Activated T-helper 9 cell treated with anti-CD3 and anti-CD28 coated beads, Interleukin-2, amount 50 U/mL, for 16 hours (primary cell): ENCODE measurements at places on chromosomes 4 and X.
A peak's percentile ranks its signal among the peaks of the same experiment; 100 is the strongest.

DNA sequence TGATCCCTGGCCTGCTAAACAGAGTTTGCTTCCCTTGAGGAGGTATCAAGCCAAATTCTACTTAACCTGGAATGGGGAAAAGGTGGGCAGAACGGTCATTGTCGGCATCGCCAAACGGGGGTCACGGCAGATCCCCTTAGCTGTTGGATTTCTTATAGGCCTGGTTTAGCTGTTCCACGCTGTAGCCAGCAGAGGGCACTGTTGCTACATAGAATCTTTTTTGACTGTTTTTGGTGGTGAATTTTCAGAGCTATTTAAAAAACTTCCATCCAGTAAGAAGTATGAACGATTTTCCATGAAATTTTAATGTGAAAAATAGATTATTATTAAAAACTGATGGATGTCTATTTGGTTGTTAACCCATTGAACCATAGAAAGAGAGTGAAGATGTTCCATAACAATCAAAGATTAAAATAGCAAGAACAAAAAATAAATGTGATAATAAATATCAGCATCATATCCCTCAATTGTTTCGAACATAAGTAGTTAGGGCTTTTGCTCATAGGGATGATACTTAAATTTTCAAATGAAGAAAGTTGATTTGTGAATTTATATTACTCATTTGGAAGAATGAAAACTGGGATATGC, 56.6 kb downstream of the LINC00632 start:
- DNase-seq: no peak

- no peak for DNase-seq
Observed at GRCh38 chr4:38581426-38582106, 82.4 kb upstream of the KLF3 start.

DNA sequence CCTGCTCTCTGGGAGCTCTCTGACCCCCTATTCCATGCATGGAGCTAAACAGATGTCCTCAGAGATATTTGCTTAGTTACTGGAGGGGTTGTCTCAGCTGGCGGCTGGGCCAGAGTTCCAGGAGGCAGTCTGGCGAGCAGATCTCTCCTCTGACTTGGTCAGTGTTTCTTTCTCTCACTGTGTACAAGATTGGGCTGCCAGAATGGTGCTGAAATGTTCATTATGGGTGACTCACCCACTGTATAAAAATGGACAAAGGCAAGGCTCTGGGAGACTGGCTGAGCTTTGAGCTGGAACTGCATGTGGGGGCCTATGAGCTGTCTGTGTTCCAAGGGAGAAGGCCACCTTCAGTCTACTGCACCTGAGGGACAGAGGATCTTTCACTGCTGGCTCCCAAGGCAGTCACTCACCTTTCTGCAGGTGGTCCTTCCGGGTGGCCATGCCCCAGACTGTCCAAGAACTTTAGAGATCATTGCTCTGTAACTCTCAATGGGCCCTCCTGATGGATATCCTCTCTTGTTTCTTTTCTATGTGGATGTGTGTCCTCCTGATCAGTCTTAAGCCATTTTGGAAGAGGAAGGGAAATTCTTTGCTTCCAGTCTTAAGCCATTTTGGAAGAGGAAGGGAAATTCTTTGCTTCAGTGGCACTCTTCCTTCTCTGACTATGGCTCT, 88.2 kb downstream of the CFAP299 start:
- DNase-seq: no peak

DNA sequence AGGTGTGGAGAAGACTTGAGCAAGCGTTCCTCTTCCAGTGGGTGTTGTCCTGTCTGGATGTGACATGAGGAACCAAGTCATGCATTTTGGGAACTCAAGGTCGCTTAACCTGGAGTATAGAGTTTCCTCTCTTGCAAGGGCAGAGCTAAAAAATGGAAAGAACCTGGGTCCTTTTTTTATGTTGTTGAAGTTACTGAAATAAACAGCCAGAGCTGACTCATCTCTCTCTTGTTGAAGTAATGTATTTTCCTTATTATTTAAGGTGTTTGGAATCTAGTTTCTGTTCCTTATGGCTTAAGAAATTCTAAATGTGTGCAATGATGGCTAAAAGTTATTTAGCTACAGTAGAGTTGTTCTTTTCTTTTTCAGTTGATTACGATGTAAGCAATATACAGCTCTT, 314.5 kb downstream of the CAMK2D start:
- no peak for DNase-seq

DNA sequence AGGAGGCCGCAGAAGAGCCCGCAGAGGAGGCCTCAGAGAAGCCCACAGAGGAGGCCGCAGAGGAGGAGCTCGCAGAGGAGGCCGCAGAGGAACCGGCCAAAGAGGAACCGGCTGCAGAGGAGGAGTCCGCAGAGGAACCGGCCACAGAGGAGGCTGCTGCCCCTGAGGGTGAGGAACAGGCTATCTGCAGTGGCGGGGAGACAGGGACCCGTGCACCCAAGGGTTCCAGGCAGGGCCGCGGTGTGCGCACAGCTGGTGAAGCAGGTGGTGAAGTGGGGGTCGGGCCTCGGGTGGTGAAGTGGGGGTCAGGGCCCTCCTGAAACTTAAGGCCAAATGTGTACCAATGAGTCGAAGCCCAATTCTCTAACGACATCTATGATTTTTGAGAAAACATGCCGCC, 1.1 kb downstream of the CT47C1 start:
- DNase-seq: no peak

GRCh38 chr4:148800940-148801339, 358.7 kb upstream of the NR3C2 start:
- DNase-seq: no peak

DNA sequence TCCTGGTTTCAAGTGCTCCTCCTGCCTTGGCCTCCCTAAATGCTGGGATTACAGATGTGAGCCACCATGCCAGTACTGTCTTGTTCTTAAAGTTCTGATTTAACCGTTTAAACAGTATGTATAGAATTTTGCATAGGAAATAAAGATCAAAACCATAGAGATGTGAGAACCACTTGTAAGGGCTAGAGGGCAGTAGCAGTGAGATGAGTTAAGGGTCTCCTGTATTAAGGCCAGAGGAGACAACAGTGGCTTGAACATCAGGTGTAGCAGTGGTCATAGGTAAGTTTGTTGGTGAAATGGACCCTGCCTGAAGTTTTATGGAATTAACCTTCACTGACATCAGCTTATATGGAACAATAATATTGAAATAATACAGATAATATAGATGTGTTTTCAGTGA, 155.7 kb downstream of the SLC4A4 start:
- no peak for DNase-seq

GRCh38 chrX:104255465-104255864, 732 bp upstream of the ESX1 start:
- no peak for DNase-seq

DNA sequence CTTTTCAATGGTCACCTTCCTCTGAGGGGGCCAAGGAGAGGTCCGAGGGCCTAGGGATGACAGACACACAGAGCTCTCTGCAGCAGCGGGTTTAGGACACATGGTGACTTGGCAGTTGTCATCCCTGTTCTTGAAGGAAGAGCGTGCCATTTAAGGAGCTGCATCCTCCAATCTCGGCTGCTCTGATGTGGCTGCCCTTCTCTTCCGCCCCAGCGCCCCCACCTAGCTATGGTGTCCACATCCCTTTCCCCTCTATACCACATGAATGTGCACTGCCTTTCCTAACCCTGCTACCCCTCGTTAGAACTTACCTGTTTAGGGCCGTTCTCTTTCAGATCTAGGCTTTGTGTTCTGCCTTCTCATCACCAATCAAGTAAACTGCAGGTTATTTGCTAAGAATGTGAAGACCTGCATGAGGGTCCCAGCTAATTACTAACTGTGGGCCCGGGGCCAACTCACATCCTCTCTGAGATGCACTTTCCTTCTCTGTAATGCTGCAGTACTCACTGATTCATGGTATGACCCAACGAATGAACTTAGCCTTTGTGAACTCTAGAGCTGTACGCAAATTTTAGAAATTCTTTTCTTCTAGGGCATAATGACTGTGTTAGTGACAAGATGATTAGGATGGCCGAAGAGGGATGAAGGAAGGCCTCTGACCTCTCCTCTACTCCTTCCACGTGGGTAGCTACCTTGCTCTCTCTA, 38.2 kb downstream of the CHST7 start:
- DNase-seq: no peak

GRCh38 chr4:7795983-7796382, 143.7 kb downstream of the AFAP1 start:
- no peak for DNase-seq

DNA sequence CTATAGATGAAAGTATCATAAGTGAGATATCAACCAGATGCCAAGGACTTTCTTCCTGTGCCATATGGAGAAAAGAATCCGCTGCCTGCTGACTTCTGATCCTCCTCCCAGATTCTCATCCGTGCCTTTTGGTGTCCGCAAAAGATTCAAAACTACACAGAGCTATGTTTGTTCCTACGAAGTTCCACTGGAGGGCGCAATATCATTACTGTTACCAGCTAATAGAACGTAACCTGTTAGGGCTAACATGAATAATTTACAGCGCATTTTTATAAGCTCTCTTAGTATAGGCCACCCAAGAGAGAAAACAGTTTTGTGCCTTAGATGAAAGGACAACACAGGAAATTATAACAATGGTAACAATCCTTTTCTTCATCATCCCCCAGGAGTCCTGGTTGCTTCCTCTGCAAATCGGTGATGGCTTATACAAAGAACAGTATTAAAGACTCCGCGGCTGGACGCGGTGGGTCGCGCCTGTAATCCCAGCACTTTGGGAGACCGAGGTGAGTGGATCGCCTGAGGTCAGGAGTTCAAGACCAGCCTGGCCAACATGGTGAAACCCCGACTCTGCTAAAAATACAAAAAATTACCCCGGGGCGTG, 22.8 kb upstream of the CENPVL3 start:
- DNase-seq: no peak

- no peak for DNase-seq
Observed at GRCh38 chrX:119105826-119106225, 21.8 kb downstream of the KIAA1210 start.

DNA sequence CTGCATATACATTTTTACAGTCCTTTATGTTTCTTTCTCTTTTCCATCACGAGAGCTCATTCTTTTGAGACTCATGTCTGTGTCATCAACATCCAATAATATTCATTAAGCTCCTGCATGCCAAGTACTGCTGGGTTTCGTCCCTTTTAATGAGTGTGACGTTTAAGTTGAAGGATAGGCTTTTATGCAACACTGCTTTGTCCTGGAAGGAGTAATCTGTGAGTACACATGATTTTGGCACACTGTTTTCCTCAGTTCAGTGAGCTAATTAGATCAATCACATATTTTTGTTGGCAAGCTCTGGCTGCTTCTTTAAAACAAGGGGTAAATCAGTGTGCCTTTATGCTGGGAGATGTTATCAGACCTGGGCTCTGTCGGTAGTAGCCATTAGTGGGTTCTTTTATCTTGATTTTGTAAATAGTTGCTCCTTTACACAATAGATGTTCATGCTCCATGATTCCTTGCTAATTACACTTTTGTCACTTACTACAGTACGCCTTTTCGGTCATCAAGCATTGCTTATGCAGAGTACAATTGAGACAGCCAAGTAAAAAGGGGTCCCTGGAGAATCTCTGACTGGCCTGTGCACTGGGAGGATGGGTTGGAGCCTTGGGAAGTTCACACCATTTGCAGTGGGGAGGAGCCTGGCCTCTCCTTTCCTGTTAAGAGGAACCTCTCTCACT, 132.6 kb downstream of the FHIP1A start:
- DNase-seq: no peak

DNA sequence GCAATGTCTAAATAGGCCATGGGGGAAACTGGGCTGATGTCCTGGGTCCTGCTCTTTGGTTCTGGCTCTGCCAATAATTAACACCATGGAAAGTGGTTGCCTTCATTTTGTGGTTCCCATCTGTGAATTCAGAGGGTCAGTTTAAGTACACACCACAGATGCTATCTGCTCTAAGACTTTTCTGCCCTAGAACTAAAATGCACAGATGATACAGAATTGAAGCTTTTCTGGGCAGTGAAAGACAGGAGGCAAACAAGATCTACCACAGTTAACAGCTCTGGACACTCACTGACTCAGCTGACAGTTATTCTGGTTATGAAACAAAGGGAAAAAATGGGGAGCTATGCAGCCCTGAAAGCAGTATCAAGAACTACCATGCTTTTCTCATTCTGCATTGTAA, 37.3 kb downstream of the APBB2 start:
- DNase-seq: no peak

DNA sequence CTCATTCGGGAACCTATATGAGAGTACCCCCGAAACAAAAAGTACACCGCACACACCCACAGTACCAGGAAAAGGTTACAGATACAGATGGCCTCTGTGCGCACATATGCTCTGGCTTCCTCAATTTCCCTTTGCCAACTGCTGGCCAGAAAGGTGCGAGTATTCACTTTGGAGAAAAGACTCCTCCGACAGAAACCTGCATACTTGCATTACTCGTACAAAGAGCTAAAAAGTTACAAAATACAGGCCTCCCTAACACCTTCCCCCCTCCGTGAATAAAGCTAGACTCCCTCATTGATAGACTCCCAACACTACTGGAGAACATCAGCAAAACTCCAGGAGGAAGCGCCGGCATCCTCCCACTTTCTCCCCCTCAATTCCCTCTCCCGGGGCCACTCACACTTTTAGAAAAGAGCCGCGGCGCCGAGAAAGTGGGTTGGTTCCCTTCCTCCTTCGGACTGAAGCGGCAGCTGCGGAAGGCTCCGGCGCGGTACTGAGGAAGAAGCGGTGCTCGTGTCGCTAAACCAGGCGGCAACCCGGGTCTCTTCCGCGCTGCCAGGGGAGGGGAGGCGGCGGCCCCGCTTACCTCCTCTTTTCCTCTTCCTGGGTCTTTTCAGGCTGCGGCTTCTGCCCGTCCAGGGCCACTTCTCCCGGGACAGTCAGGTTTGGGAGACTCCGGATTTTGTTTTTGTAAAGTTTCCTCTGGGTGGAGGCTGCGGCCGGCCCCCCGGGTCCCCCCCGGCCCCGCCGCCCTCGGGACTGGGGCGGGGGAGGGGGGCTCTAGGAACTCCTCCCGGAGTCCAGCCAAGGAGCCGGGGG, 1.1 kb downstream of the FBXW7 start:
- DNase-seq: peak; percentile 43

DNA sequence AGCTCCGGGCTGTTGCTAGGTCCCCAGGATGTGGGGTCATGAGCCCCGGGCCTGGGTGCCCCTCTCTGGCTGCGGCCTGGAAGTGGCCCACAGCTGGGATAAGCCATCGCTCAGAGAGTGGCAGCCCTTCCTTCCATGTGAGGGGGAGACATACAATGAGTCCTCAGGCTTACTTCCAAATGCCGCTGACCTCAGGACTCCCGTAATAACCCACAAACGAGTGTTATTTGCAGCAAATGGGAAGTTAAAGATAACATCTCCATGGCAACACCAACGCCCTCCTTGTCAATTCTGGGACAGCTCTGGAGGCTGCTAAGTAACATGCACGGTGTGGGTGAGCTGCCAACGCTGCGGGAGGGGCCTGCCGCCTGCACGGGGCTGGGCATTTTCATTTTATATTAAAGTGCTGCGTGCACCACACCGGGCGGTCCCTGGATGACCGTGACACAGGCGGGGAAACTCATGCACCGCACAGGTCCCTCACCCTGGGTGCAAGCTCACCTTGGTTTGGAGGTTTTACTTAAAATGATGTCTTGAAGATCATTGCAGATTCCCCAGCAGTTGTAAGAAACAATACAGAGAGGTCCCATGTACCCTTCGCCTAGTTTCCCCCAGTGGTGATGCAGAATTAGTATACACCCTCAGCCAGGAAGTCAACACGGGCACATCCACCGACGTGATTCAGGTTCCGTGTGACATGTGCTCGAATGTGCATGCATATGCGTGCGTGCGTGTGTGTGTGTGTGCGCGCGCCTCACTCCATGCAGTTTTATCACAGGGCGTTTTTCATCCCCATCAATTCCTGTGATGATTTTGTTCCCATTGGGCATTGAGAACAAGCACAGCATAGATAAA, 79.4 kb downstream of the ABLIM2 start:
- no peak for DNase-seq

- DNase-seq: no peak
Observed at GRCh38 chrX:112678831-112679230, 907 bp downstream of the LHFPL1 start.
